ENCODE measurements at places on chromosomes 6 and 20.

DNA sequence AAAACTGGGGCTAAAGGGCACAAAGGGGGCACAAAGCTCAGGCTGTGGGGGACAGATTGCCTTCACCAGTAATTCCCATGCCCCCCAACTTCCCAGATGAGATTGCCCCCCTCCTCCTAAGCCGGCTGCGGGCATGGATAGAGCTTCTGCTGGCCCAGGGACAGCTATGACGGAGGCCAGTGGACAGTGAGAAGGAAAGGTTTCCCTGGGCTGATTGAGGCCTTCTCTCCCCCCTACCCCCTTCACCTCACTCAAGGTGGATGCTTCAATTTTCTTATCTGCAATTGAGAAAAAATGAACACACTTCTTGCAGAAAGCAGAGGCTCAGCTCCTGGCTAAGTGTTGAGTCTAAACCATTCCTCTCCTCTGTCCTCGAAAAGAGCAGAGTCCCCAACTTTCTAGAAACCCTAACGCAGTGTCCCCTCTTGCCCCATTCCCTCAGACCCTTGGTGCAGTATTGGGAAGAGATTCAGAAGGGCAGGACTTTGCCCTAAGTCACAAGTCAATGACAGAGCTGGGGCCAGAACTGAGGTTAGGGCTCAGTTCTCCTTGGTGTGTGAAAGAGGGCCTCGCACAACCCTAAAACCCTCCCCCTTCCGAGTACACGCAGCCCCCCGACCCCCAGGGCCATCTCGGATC, 808 bp downstream of the SDC4 start:
- DNase-seq = no peak

DNA sequence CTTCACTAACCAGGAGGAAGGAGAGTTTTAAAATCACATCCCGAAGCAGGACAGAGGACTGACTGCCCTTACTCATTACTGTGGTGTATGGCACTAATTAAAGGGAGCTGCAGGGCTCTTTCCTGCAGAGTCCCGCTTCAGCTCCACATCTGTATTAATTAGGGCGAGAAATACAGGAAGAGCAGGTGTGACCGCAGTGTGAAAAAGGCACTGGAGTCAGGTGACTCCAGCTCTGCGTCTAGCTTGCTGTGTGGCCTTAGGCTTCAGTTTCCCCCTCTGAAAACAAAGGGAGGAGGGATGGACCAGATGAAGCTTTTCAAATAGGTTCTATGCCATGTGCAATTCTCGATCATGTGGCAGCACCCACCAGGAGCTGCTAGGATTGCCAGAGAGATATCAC, 34.0 kb downstream of the KIAA1755 start:
- no peak for DNase-seq

DNA sequence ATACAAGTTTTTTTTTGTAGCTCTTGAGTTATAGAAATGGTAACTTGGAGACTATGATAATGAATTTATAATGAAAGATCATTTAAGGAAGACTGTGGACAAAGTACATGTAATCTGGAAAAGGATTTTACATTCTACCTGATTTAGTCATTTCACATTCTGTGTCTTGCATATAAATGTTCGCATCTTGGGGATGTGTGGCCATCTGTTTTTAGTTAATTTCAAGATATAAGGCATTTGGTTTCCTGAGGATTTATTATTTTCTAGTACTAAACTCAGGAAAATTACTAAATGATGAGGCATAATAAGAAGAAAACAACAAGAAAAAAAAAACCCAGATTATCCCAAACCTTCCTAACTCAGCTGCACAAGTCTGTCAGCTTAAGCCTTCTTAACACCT, 112.7 kb upstream of the PRL start:
- no peak for DNase-seq

DNA sequence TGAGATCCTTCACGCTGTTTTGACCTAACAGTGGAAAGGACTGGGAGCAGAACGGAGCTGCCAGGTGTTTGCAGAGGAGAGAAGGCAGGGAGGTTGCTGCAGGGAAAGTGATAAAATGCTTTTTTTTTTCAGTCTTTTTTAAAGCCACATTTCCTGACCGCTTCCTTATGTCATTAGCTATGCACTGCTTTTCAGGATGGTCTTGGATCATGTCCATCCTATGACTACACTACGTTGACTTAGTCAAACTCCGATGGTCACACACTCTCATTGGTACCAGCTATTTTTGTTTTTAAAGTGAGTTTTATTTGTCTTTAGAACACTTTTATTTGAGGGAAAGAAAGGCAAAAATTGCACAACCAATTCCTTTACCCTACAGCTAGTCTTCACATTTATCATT, 89.2 kb upstream of the EXOC2 start:
- DNase-seq = no peak

All from adrenal gland (tissue), 19 donors.